ENCODE measurements at places on chromosomes 2 and 18.

DNA sequence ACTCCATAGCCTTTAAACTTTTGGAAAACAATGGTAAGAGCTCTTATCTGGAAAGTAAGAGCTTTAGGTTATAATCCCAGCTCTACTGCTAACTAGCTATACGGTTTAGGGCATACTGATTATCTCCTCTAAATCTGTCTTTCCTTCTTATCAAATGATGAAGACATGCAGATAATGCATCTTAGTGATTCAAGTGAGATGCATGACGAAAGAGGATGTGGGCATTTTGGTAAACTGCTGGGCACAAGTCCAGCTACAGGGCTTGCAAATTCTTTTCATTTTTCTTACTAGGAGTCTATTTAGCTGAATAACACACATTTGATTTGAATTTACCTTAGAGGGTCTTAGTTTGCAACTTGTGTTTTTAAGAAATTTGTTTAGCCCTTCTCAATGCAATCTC is 1604.8 kb upstream of the ZEB2 start:
- DNase-seq: no peak

- DNase-seq: no peak
Measured at GRCh38 chr18:67068608-67069007, 447.9 kb downstream of the DSEL start.

- DNase-seq: peak; percentile 50
Measured at GRCh38 chr2:224220586-224221255, 181.2 kb downstream of the FAM124B start.

GRCh38 chr2:97645112-97645694 is 659 bp upstream of the COX5B start:
- DNase-seq: no peak

DNA sequence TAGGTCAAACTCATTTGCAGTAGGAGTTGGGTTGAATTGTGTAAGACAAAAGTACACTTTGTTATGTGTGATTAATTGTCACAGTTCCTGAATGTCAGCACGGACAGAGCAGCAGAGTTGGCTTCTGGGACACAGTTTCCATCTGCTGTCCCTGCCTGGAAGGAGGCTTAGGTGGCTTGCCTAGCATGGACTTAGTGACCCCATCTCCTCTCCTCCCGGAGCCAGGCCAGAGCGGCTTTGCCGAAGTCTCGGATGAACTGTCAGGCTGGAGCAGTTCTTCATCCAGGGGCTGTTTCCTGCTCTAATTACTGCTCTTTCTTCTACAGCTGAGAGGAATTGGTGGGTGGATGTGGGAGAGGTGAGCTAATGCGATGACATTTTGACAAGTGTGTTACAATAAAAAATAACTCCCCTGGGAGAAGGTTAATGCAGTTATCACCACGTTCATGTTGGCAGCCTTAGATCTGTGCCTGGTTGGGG is 102.0 kb downstream of the SH3RF3 start:
- no peak for DNase-seq

- DNase-seq: peak; percentile 74
Measured at GRCh38 chr2:95115418-95115817, 6.2 kb downstream of the MRPS5 start.

Measured in activated CD4-positive, alpha-beta T cell treated with anti-CD3 and anti-CD28 coated beads, Interleukin-10, Interleukin-2, amounts not matched to agents 100 ng/mL and 50 ng/mL, durations not matched to agents 16 hours and 8 hours (primary cell).